Left renal pelvis (tissue), 4 donors: ENCODE measurements at places on chromosomes 16 and 17. TPM values are rescaled to one million over a fixed set of nuclear protein-coding genes. Genes with fewer than 3 reads are reported as not detected.

SOX15 gene
- polyA plus RNA-seq = 2.6 TPM

ACSM2A gene
- 76.5 TPM for polyA plus RNA-seq

PRSS27 gene
- 1.2 TPM for polyA plus RNA-seq

NHLRC4 gene
- 2.7 TPM for polyA plus RNA-seq

SBK1 gene
- 7.6 TPM for polyA plus RNA-seq

ALOX15B gene
- 0.95 TPM for polyA plus RNA-seq

DNA sequence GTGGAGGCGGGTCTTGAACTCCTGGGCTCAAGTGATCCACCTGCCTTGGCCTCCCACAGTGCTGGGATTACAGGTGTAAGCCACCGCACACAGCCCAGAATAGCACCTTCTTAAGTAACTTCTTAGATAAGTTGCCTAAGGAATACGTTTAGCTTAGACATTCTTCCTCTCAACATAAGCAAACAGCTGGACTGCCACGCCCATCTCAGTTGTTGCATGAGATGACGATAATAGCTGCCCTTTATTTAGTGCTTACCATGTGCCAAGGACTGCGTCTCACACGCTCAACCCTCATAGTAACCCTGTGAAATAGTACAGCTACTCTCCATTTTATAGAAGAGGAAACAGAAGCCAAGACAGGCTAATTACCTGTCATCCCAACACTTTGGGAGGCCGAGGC lies 11.8 kb downstream of the HASPIN start:
- DNase-seq = no peak

GRCh38 chr16:9302072-9302471 lies 210.6 kb downstream of the HAPSTR1 start:
- no peak for DNase-seq

DNA sequence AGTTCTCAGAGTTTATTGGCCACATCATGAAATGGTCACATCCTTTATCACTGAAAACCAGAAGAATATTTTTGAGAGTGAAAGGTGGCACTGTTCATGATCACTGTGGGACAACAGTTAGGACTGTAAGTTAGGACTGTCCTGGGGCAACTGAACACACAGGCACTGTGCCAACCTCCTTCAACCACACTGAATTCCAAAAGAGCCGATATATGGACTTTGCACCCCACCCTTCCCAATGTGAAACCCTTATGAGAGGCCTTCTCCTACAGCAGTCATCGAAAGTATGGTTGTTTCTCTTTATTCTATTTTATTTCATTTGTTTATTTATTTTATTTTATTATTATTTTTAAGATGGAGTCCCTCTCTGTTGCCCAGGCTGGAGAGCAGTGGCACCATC lies 353.5 kb downstream of the TOX3 start:
- DNase-seq = no peak

GRCh38 chr16:11100239-11100750 lies 155.7 kb downstream of the SOCS1 start:
- no peak for DNase-seq

- DNase-seq = no peak
Observed at GRCh38 chr17:82702231-82702927, 3.9 kb upstream of the RAB40B start.
